Caco-2 (cell line): ENCODE measurements at places on chromosomes 6 and 20.

GRCh38 chr6:25524542-25524941 lies 127.5 kb upstream of the SCGN start:
- DNase-seq = no peak

- DNase-seq = no peak
These were observed 82.7 kb downstream of the JAG1 start for GRCh38 chr20:10590950-10591671.

DNA sequence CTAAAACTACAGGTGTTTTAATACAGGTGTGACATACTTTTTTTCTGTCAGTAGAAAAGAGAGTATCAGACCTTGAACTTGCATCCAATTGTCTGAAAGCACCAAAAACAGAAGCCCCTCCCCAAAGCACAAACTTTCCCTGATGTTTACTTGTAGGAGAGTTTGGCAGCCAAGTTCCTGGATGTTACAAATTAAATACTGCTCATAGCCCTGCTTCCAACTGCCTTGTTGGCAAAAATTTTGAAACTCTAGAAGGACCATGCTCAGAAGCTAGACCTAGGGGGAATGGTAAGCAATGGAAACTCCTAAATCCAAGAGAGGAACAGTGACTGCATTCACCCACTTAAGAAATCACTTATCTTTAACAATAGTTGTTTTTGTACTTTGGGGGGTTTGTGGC lies 17.0 kb upstream of the ARG1 start:
- no peak for DNase-seq

GRCh38 chr20:63602321-63602720 lies 24.6 kb downstream of the GMEB2 start:
- no peak for DNase-seq

DNA sequence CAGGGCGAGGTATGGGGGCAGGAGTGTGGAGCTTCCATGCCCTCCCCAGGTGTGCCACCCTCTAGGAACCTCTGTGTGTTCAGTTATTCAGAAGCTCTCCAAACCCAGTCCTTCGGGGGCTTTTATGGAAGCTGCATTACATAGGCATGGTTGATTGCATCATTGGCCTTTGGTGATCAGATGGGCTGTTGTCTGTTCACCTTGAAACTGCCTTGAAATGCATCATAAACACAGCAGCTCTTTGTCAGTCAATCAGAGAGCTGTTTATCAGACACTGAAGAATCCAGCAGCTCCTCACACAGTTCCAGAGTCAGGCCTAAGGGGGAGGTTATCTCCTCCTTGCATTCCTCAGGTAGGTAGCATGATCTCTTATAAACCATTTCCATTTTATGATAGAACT lies 62.4 kb downstream of the E2F3 start:
- DNase-seq = no peak

DNA sequence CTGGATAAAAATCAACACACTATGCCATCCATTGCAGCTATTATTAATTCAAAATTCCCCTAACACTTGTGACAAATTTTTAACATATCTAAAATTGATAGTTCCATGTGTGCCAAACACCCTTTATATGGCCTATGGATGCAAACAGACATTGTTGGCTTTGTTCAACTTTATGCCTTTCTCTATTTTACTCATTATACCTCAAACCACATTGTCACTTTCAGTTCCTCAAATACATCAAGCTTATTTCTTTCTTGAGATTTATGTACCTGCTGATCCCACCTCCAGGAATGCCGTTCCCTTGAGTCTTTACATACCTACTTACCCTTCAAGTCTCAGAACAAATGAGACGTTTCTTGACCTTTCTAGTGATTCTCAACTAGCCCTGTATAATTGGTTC lies 193.5 kb upstream of the PLN start:
- no peak for DNase-seq

GRCh38 chr6:36873612-36874442 lies 776 bp downstream of the PPIL1 start:
- DNase-seq = peak; percentile 34

- no peak for DNase-seq
These were observed 127.7 kb downstream of the ASCC3 start for GRCh38 chr6:100753421-100753820.

GRCh38 chr6:10421921-10422736 lies 7.3 kb upstream of the TFAP2A start:
- DNase-seq = no peak

GRCh38 chr6:135128268-135128914 lies 52.7 kb upstream of the MYB start:
- DNase-seq = no peak
